Stimulated activated CD4-positive, alpha-beta T cell treated with anti-CD3 and anti-CD28 coated beads, Interleukin-1b, Interleukin-23, amount 100 ng/mL, for 4 hours (primary cell): ENCODE measurements at places on chromosomes 6 and 20.

DNA sequence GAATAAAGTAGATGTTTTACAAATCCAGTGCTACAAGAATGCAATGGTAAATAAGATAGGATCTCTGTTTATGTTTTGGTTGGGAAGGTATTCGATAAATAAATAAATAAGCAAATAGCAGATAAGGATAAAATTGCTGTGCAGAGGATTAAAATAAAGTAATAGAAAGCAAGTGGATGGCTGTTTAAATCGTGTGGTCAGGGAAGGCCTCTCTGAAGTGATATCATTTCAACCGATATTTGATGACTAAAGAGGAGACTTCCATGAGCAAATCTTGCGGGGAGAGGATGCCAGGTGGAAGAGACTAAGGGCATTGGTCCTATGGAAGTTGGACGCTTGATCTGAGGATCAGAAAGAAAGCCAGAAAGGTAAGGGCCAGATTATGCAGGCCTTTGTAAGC is 92.0 kb upstream of the CCN2 start:
- no peak for DNase-seq

DNA sequence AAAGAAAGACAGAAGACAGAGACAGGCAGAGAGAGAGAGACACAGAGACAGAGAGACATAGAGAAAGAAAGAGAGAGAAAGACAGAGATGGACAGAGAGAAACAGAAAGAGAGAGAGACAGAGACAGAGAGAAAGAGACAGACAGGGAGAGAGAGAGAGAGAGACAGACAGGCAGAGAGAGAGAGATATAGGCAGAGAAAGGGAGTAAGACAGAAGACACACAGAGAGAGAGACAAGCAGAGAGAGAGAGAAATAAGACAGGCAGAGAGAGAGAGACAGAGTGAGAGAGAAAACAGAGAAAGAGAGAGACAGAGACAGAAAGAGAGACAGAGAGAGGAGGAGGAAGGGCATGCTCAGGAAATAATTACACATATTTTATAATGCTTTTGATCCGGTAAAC is 758.3 kb upstream of the DEFB115 start:
- no peak for DNase-seq

GRCh38 chr6:35321091-35321490 is 21.3 kb upstream of the PPARD start:
- no peak for DNase-seq

GRCh38 chr6:27241443-27241842 is 6.1 kb upstream of the PRSS16 start:
- no peak for DNase-seq

DNA sequence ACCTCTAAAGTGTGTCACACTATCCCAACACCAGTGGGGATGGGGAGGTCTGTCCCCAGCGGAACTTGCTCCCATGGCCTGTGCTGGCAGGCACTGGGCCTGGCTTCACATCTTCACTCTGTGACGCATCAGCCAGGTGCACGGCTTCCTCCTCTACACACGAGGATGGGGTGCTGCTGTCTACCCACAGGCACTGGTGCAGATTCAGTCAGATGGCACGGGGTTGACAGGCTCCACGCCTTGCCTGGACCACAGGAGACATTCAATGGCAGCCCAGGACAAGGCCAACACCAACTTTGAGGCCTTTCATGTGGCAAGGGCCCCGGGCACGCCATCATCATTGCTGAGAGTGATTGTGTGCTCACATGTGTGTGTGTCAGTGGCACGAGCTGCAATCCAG is 92.4 kb downstream of the TMEM242 start:
- DNase-seq: no peak

- no peak for DNase-seq
These were observed 172.0 kb downstream of the MYLK4 start for GRCh38 chr6:2578767-2579166.

GRCh38 chr6:143549949-143550268 is 38.4 kb upstream of the FUCA2 start:
- DNase-seq: no peak

- DNase-seq: no peak
These were observed 597.3 kb downstream of the PKHD1 start for GRCh38 chr6:51490101-51490500.

DNA sequence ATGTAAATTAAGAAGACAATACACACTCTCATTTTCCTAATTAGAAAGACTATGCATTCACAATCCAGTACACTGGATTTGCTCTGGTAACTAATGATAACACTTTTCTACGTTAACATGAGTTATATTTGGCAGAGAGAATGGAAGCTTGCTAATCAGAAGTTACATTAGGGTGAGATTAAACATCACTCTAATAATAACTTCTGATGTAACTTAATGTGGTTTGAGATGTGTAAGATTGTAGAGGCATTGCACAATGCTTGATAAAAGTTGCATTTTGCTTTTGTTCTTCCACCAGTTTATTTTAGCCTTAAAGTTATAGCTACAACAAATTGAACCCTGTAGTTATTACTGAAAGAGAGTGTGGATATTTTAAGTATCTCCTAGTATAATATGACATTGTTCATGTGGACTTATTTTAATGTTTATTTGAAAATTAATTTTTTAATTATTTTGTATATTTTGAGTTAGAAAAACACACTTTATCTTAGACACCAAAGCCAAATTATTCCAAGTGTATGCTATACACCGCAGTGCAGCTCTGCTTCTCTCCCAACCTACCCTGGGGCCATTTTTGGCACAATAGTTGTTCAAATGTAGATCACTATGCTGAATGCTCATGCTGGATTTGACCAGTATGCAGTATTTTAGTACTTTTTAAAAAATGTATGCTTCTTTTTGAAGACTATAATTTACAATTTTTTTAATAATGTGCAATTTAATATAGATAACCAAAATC is 143.2 kb downstream of the SLC16A10 start:
- no peak for DNase-seq

DNA sequence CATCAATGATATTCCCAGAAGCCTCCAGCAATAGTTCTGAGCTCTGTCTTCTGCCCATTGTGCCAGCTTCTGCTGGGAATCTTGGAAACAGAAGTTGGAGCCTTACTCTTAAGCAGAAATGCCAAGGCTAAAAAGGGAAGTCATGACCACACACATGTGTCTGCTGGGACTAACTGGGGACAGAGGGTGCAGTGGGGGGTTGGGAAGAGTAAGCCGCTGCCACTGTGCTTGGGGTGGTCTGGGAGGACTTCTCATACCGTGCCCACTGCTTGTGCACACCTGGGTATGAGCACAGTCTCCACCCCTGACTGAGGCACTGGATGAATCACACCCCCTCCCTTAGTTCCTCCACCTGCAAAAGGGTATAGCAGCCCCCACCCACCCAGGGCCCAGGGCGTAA is 90.7 kb downstream of the CDC5L start:
- DNase-seq: no peak

- DNase-seq: no peak
These were observed 6.3 kb upstream of the GJA1 start for GRCh38 chr6:121428872-121429756.

GRCh38 chr20:49236301-49236700 is 17.1 kb downstream of the DDX27 start:
- DNase-seq: no peak

DNA sequence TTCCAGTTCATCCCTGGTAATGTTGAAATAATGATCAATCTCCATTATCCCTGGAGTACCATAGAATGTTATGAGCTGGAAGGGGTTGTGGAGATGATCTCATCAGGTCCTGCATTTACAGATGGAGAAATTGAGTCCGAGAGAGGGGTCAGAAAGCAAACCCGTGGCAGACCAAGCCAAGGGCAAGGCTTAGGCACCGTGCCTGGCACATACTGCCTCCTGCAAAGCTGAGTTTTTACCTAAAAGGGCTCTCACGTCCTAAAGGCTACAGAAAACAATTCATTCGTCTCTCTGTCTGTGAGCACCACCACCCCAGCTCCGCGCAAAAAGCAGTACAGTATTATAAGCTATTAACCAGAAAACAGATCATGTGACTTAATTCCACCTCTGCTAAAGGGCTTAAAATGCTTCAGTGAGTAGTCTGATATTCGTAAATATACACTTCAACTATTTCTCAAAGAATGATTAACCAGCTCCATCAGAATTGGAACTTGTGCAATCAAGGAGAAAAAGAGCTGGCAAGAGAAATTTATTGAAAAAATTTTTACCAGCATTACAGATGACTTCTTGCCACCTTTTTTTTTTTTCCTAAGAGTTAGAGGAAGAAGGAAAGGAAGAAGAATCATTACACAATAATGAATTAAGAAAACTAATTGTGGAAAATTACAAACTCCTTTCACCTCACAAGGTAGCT is 3.4 kb upstream of the PARD6B start:
- DNase-seq: no peak

GRCh38 chr20:55977690-55978459 is 27.4 kb downstream of the CBLN4 start:
- no peak for DNase-seq

GRCh38 chr6:170069611-170070010 is 221.3 kb downstream of the DLL1 start:
- no peak for DNase-seq

DNA sequence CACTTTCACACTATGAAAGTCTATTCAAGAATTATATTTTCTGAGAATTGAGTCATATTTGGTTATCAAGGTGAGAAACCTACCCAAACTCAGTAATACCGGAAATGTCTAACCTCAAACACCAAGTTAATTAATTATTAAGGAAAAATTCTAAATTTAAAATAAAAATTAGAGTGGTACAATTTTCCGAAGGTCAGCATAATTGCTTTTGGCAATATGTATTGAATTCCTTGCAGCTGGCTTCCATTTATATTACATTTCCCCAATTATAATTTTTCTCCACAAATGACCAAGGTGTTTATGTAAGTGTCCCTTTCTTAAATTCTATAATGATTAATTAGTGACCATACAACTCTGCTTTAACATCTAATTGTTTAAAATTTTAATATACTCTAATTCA is 316.0 kb upstream of the IRAK1BP1 start:
- no peak for DNase-seq

- DNase-seq: no peak
These were observed 27.0 kb downstream of the CST9L start for GRCh38 chr20:23541330-23541729.

DNA sequence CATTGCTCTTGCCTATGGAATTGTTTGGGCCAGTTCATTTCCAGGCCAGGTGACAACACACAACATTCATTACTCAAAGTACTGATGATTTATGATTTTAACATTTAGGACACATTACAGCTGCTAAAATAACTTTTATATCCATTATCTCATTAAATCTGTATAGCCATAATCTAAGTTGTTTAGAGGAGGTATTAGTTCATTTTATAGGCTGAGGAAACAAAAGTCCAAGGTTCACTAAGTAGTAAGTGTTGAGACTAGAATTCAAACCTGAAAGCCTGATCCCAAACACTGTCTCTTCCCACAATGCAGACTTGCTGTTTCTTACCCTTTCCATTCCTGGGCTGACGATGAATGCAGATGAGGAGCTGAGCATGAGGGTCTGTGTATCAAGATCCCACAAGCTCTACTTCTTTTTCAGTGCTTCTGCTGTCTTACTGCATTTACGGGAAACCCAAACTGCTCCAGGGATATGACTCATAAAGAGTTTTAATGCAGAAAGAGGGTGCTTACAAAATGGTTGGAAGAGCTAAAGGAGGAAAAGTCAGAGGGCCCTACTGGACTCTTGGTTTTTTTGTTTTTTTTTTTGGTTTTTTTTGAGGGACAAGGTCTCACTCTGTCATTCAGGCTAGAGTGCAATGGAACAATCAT is 17.9 kb downstream of the TENT5A start:
- DNase-seq: no peak

- DNase-seq: no peak
These were observed 197.9 kb downstream of the CDH4 start for GRCh38 chr20:61449916-61450315.

DNA sequence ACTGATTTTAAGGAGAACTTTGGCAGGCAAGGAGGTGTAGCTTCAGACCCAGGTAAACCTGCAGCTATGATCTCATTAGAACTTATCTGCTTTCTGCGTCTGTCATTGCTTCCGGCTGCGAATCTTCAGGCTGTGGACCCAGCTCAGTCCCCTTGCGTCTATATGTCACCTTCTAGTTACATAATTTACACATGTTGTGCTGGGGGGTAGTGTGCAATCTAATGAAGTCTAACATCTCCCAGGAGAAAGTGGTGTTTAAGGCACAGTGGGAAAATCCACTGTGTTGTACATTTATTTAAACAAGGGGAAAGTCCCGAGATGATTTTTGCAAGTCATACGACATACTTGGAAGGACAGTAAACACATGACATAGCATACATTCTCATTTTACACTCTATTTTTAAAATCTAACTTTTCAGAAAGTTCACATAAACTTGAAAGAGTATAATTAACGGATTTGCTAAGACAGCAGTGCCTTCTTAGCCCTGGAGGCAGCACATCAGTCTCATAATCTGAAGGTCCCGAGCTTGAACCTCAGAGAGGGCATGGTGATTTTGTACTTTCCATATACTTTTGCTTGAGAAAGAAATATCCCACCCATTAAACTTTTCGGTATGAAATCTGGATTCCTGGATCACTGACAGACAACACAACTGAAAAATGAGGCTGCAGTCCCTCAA is 35.2 kb downstream of the GPX6 start:
- no peak for DNase-seq

- no peak for DNase-seq
These were observed 72.7 kb downstream of the IGF2R start for GRCh38 chr6:160041608-160042007.

GRCh38 chr6:91713911-91714310 is 1127.0 kb upstream of the MAP3K7 start:
- no peak for DNase-seq

DNA sequence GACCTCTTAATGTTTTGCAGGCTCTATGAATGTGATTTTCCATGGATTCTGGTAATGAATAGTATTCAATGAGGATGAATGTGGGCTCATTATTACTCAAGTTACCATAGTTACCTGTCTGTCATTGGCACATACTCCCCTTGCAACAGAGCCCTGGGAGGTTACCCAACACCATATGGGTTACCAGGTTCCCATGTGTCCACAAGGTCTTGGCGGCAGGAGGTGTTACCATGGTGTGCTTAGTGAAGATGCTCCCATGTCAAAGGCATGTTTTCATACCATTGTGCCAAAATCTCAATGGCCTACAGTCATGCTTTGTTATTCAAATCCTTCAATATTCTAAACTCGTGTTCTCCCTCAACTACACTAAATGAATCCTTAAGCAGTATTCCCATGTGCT is 232.5 kb downstream of the HDGFL1 start:
- no peak for DNase-seq

- DNase-seq: no peak
These were observed 124.2 kb downstream of the LY86 start for GRCh38 chr6:6712449-6713403.

DNA sequence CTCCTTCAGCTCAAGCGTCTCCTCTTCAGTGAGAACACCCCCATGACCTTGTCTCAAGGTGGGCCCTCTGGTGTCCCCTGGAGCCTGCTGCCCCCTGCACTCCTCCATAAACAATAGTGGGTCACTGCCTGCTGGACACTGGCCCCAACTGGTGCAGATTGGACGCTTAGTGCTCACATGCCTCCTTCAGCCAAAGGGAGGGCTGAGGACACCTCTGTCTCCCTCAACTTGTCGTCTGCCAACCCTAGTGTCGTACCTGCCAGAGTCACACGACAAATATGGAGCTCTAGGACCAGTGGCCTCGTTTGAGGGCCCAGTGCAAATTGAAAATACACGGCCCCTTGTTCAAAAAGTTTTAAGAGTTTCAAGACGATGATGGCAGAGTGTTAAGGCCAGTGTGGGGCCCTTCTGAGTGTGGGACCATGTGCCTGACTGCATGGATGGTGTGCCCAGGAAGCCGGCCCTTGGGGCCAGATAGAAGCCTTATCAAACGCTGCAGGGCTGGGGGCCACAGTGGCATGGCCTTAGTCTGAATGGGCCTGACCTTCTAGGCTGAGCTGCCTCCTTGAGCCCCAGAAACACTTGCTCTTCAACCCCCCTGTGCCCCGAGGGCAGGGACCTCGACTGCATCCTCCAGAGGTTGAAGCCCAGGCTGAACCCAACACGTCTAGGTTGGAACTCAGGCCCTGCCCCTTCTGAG is 20.1 kb downstream of the APCDD1L start:
- no peak for DNase-seq
